Endothelial cell of coronary artery (primary cell): ENCODE measurements at places on chromosomes 2 and 18. TPM values are rescaled to one million over a fixed set of nuclear protein-coding genes. Genes with fewer than 3 reads are reported as not detected.

Gene FBLN7
- total RNA-seq = 1.2 and 2.6 TPM in 2 replicates

Gene NCKAP1
- 117 and 151 TPM in 2 replicates for total RNA-seq

Gene GPR155
- total RNA-seq = 1.3 and 2.4 TPM in 2 replicates

Gene SNED1
- total RNA-seq = 11.2 and 23.2 TPM in 2 replicates

Gene ANKRD30BL
- total RNA-seq = not detected in 2 replicates

Gene SLC4A5
- 0.09 TPM in 1 of 2 replicates, not detected in the other for total RNA-seq

Gene TUBB6
- 988 and 1,207 TPM in 2 replicates for total RNA-seq

Gene KCNE4
- total RNA-seq = 1.1 TPM in 1 of 2 replicates, not detected in the other

Gene TRIM43
- total RNA-seq = not detected in 2 replicates

Gene RPIA
- 15.9 and 16.1 TPM in 2 replicates for total RNA-seq

Gene CD207
- total RNA-seq = under 0.01 TPM in 1 of 2 replicates, not detected in the other

Gene WNT10A
- total RNA-seq = not detected in 2 replicates

Gene MEIS1
- 10.5 and 13.6 TPM in 2 replicates for total RNA-seq

Gene RAX
- not detected in 2 replicates for total RNA-seq

Gene DSC2
- total RNA-seq = under 0.01 TPM in 1 of 2 replicates, not detected in the other

Gene SKA1
- 5.2 and 15.0 TPM in 2 replicates for total RNA-seq

Gene PROC
- not detected in 2 replicates for total RNA-seq

Gene OSBPL6
- total RNA-seq = 3.0 and 3.9 TPM in 2 replicates

Gene ANKRD30B
- not detected in 2 replicates for total RNA-seq

Gene INPP5D
- 26.9 and 28.6 TPM in 2 replicates for total RNA-seq

Gene CD302
- total RNA-seq = 3.3 and 6.2 TPM in 2 replicates

Gene HRH4
- total RNA-seq = not detected in 2 replicates

Gene RDH14
- total RNA-seq = 18.4 and 22.9 TPM in 2 replicates

Gene ADAM23
- total RNA-seq = 17.4 and 18.4 TPM in 2 replicates

Gene IL1F10
- total RNA-seq = not detected in 2 replicates

Gene TWIST2
- 1.6 and 7.1 TPM in 2 replicates for total RNA-seq

Gene ZNF396
- total RNA-seq = 0.36 and 0.56 TPM in 2 replicates
